COR-L47 (cell line): ENCODE measurements at places on chromosomes 7 and 10.

- peak; percentile 66 for DNase-seq
These were observed at the start of gene EXOC6 for GRCh38 chr10:92848441-92849233. EXOC6 (plus strand) TSS chr10:92848520; CDS start chr10:92848534, 14 bp downstream.

DNA sequence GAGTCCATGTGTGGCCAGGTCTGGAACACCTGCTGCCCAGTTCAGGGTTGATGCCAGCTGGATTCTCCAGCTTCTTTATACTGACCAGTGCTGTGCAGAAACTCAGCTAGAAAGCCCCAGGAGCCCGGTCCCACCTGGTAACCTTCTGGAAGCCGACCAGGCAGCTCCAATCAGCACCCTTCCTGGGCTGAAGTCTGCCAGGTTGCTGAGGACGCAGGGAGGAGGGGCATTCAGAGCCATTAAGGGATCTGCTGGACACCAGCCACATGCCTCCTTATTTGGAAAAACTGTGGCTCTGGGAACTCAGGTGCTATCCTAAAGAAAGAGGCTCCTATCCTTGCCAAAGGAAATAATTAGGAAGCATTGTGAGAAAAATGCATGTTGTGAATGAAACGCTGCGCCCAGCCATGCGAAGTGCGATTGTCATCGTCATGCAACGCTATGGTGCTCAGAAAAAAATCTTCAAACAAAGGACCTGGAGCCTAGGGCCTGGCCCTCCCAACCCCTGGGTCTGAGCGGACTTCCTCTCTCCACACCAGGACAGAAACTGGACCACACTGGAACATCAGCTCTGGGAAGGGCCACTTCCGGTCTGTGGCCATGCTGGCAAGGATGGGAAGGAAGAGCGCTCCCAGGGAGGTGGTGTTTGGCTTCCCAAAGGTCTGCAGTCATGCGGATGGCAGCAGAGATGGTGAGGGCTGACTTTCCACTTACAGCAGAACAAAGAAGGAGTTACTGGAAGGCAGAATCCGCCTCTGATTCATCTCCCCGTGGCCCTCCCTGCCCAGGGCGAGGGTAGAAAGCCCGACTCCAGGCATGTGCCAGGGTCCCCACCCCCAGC is 90.1 kb downstream of the FAM53B start:
- peak; percentile 83 for DNase-seq

- DNase-seq: no peak
These were observed 993 bp downstream of the PTPRN2 start for GRCh38 chr7:158586499-158587161.

DNA sequence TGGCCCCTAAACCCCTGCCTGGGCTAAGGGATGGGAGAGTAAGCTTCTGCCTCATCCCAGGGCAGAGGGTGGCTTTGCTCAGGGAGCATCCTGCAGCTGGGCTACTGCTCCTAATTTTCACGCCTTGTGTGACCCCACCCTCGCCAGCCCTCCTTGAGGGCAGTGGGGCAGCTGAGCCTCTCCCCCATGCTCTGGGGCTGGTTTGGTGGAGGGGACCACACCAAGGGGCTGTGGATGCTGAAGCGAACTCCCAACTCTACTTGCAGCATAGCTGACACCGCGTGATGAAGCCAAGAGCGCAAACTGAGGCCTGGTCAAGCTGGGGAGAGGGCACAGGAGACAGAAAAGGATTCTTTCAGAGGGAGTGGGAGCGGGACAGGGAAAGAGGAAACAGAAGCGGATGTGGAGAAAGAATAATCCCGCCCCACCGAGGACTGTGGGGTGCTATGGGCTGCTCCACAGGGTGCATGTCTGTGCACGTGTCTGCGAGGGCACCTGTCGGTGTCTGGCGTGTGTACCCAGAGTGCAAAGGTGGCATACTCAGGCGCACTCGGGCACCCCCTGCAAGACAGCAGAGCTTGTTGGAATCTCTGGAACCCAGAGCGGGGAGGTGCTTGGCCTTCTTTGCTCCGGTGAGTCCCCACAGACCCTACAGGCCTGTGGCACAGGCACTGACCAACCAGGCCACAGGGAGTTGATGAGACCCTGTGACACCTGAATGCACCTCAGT is 19.4 kb upstream of the RASGEF1A start:
- no peak for DNase-seq

DNA sequence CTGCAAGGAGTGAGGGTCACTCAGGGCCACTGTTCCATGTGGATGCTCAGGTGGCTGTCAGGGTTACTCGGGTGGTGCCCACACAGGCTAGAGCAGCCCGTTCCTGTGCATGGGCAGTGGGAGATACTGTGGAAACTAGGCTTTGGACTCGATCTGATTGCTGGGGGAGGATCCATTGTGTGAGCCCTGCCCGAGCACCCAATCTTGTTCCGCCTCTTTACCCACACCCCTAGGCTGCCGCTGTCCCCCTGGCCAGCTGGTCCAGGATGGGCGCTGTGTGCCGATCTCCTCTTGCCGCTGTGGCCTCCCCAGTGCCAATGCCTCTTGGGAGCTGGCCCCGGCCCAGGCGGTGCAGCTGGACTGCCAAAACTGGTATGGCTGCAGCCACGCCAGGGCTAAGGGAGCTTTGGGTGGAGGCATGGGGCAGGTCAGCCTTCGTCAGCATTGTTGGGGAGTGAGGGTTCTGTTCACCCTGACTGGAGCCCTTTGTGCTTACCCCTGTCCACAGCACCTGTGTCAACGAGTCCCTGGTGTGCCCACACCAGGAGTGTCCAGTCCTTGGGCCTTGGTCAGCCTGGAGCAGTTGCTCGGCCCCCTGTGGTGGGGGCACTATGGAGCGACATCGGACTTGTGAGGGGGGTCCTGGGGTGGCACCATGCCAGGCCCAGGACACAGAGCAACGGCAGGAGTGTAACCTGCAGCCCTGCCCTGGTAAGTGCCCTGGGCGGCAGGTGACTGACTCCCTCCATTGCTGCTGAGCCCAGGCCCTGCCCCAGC is 12.4 kb upstream of the ZNF862 start:
- DNase-seq: no peak

DNA sequence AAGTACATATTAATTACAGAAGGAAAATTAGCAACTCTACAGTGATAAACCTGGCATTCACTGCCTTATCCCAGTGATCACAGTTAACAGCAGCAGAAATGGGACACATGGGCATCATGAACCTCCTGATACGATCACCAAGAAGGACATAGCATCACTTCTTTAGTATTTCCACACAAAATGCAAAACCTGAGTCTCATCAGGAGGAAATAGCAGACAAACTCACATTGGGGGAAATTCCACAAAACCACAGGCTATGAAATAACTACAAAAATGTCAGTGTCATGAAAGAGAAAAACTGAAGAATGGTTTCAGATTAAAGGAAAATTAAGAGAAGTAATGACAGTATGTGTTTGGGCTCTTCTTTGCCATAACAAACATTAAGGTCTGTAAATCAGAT is 12.0 kb upstream of the PURB start:
- no peak for DNase-seq

GRCh38 chr10:109977382-109977806 is 30.4 kb upstream of the ADD3 start:
- DNase-seq: no peak
